Tibial nerve (tissue), 4 donors: ENCODE measurements at places on chromosomes 1 and 21.

DNA sequence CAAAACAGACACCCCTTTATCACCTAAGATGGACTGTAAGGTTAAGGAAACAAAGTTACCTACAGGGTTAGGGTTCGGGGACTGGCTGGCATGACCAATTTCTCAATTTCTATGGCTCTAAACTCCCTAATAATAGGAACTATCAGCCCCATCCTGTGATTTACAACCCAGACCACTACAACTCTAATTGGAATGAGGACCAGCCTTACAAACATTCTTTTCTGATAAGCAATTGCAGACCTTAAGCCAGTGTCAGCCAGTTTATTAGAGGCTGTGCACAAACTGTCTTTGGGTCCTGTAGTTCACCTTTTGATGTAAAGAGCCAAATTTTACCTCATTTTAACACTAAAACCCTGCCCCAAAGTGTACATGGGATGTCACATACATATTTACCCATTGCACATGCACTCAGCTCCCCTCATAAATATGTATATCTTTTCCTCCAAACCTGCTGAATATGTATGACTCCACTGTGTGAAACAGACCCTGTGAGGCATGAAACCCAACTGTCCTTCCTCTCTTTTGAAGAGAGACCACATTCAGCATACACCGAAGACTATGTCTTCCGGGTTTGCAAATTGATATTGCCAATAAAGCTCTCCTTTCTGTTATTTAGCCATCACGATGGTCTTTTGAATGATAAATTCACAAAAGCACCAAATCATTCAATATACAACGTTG is 7.3 kb upstream of the APP start:
- no peak overlapping the region for H3K27ac ChIP-seq
- H3K36me3 ChIP-seq: no peaks in the 10 kb centered on the region
- no peaks in the 10 kb centered on the region for H3K27me3 ChIP-seq
- DNase-seq: no peak
- no peaks in the 10 kb centered on the region for H3K4me1 ChIP-seq
- no peak overlapping the region for H3K4me3 ChIP-seq

- no peaks in the 10 kb centered on the region for H3K36me3 ChIP-seq
- no peak overlapping the region for H3K4me3 ChIP-seq
- H3K27ac ChIP-seq: no peak overlapping the region
- DNase-seq: no peak
These were observed 12.3 kb upstream of the HES5 start for GRCh38 chr1:2542246-2542915.

GRCh38 chr1:93715529-93716126 is 34.0 kb upstream of the BCAR3 start:
- H3K4me1 ChIP-seq: no peaks in the 10 kb centered on the region
- no peaks in the 10 kb centered on the region for H3K27me3 ChIP-seq
- no peak overlapping the region for H3K4me3 ChIP-seq
- H3K27ac ChIP-seq: no peak overlapping the region
- no peaks in the 10 kb centered on the region for H3K36me3 ChIP-seq
- no peak for DNase-seq

DNA sequence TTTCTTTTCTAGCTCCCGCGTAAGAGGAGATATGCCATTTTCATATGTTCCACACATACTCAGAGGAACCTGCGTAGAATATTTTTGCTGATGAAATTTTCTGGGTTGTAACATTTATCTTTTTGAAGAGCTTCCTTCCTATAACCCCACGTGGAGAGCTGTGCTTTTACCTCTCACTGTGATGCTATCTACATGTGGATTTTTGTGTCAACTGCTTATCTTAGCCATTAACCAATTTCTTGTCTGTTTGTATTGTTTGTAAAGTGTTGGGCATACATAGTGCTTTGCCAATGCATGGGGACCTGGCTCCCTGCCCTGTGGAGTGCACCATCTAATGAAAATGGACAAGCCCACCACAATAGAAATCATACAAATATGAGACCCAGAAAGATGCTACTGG is 266.1 kb downstream of the TNR start:
- H3K27ac ChIP-seq: no peak overlapping the region
- H3K4me3 ChIP-seq: no peak overlapping the region
- no peaks in the 10 kb centered on the region for H3K4me1 ChIP-seq
- no peaks in the 10 kb centered on the region for H3K36me3 ChIP-seq
- no peaks in the 10 kb centered on the region for H3K27me3 ChIP-seq
- DNase-seq: no peak

GRCh38 chr1:80668372-80668771 is 1132.4 kb upstream of the ADGRL2 start:
- DNase-seq: no peak
- H3K4me1 ChIP-seq: no peaks in the 10 kb centered on the region
- H3K4me3 ChIP-seq: no peak overlapping the region
- H3K27me3 ChIP-seq: no peaks in the 10 kb centered on the region
- no peaks in the 10 kb centered on the region for H3K36me3 ChIP-seq
- H3K27ac ChIP-seq: no peak overlapping the region
